ENCODE measurements at places on chromosomes 7 and 10. TPM values are rescaled to one million over a fixed set of nuclear protein-coding genes. Genes with fewer than 3 reads are reported as not detected.

The ZNF117 gene
- 3.6 TPM for total RNA-seq

The CYP2C18 gene
- 1.2 TPM for total RNA-seq

The ANKRD2 gene
- total RNA-seq = not detected

The AMZ1 gene
- total RNA-seq = not detected

The GAD2 gene
- total RNA-seq = not detected

The MYPN gene
- total RNA-seq = not detected

The PLAU gene
- total RNA-seq = 0.57 TPM

The C10orf67 gene
- total RNA-seq = 0.07 TPM

The CNTNAP2 gene
- total RNA-seq = not detected

The IFIT2 gene
- 0.40 TPM for total RNA-seq

The CLCN1 gene
- total RNA-seq = not detected

The LRRC61 gene
- 27.5 TPM for total RNA-seq

The NYAP1 gene
- 0.49 TPM for total RNA-seq

The GALNT17 gene
- total RNA-seq = not detected

The TMEM196 gene
- not detected for total RNA-seq
